ENCODE measurements at places on chromosomes 1 and 21. TPM values are rescaled to one million over a fixed set of nuclear protein-coding genes. Genes with fewer than 3 reads are reported as not detected.

GBP7 gene
- not detected for total RNA-seq

HNRNPR gene
- 120 TPM for total RNA-seq

STX12 gene
- total RNA-seq = 67.0 TPM

EPRS1 gene
- total RNA-seq = 91.6 TPM
